ENCODE measurements at places on chromosomes 12 and 14. TPM values are rescaled to one million over a fixed set of nuclear protein-coding genes. Genes with fewer than 3 reads are reported as not detected.

Gene MUCL1
- not detected for total RNA-seq

- DNase-seq: no peak
These were observed 55.6 kb downstream of the LGMN start for GRCh38 chr14:92692822-92693226.

Gene NAA30
- total RNA-seq: 10.8 TPM

Gene RNASE12
- not detected for total RNA-seq

GRCh38 chr12:52860102-52860823 is 11.5 kb upstream of the KRT78 start:
- peak; percentile 89 for DNase-seq

Gene SLCO1C1
- total RNA-seq: not detected

DNA sequence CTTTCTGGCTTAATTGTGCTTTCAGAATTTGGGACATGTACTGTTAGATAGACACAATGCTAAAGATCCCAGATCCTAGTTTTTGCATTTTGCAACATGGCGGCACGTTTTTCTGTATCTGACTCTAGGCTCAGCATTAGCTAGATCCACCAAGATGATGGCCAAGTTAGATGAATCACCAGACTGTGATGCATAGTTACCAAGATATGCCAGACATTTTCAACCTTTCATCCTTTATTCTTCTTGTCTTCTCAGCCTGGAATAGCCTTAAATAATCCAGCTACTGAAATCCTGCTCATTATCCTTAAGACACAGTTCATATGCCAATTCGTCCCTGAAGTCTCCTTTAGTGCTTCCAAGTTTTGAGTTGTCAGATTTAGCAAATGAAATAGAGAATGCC is 144.9 kb upstream of the CRY1 start:
- peak; percentile 33 for DNase-seq

Gene COPZ1
- 177 TPM for total RNA-seq
